ENCODE measurements at places on chromosomes 12 and 14.

DNA sequence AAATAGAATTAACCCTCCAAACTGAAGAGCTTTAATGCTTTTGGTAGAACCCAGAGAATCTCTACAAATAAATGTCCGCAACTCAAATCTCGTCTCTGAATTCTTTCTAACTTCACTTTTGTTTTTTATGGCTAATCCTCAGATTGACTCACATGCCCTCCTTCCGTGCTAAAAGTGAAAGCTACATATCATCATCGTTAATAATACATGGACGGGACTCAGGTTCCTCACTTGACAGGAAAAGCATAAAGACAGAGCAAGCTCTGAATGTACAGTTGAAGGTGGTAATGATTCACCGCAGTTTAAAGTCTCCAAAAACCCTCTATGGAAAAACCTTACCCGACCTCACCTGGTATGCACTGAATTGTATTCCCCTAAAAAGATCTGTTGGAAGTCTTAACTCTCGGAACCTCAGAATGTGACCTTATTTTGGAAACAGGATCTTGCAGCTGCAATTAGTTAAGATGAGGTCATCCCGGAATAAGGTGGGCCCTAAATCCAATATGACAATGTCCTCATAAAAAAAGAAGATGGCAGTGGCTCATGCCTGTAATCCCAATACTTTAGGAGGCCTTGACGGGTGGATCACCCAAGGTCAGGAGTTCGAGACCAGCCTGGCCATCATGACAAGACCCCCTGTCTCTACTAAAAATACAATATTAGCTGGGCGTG, 147.4 kb upstream of the FOXN3 start:
- no peak for DNase-seq

GRCh38 chr12:122133192-122133950, 40.6 kb downstream of the IL31 start:
- no peak for DNase-seq

DNA sequence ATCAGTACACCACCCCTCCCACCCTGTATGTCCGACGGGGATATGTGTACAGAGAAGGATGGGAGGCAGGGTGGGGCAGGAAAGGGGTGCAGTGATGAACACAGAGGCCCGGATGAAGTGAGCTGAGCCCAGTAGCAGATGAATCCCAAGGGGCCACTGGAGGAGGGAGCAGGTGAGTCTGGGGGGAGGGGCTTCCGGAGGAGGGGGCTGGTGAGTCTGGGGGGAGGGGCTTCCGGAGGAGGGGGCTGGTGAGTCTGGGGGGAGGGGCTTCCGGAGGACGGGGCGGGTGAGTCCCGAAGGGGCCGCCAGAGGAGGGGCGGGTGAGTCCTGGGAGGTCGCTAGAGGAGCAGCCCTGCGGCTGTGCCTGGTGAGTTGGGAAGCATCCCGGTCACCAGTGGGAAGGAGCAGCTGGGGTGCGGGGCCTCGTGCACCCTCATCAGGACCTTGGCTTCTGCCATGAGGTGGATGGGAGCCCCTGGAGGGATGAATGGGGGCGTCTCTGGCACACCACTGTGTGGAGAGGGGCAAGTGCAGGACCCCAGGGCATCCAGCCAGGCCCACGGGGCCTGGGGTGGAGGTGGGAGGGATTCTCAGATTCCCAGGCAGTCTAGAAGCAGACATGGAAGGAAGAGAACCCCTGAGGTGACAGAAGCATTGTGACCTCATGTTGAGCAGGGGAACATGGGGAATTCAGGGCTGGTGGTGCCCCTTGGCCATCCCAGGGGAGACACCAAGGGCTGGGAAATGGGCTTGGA, 14.0 kb downstream of the BEGAIN start:
- DNase-seq: no peak

DNA sequence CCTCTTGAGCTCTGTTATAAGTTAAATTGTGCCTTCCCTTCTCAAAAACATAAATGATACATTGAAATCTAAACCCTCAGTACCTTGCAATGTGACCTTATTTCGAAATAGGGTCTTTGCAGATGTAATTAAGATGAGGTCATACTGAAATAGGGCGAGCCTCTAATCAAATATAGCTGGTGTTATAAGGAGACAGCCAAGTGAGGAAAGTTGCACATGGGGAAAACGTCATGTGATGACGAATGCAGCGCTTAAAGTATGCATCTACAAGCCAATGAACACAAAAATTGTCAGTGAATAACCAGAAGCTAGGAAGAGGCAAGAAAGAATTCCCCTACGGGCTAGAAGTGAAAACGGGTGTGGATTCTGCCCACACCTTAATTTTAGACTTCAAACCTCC, 305.2 kb upstream of the FOXG1 start:
- no peak for DNase-seq

- no peak for DNase-seq
These were observed 14.3 kb downstream of the MCRS1 start for GRCh38 chr12:49553512-49554088.

DNA sequence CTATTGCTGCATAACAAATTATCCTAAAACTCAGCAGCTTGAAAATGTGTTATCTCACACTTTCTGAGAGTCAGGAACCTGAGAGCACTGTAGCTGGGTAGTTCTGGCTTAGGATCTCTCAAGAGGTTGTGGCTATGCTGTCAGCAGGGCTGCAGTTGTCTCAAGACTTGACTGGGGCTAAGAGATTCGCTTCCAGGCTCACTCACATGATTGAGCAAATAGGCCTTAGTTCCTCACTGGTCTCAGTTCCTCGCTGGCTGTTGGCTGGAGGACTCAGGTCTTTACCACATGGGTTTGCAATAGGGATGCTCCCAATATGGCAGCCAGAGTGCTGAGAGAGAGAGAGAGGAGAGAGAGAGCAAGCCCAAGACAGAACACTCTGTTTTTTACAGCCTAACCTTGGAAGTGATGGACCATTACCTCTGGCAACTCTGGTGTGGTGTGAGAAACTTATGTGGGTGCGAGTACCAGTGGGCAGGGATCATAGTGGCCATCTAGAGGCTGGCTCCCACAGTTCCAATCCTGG, 15.9 kb upstream of the DHRS2 start:
- DNase-seq: no peak

DNA sequence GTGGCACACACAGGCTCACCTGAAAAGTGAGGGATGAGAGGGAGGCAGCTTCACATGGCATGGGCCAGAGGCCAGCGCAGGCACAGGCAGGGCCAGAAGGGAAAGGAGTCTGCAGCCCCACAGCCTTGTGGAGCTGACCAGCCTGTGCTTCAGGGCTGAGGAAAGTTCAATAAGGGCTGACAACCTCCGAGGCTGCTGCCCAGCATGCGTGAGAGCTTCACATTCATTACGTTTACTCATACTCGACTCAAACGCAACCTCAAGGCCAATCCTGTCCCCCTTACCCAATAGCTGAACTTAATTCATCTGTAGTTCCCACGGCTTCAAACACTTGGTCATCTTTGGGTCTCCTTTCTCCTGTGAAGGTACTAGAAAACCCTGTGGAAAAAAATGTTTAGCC, 4.8 kb downstream of the MMAB start:
- no peak for DNase-seq

DNA sequence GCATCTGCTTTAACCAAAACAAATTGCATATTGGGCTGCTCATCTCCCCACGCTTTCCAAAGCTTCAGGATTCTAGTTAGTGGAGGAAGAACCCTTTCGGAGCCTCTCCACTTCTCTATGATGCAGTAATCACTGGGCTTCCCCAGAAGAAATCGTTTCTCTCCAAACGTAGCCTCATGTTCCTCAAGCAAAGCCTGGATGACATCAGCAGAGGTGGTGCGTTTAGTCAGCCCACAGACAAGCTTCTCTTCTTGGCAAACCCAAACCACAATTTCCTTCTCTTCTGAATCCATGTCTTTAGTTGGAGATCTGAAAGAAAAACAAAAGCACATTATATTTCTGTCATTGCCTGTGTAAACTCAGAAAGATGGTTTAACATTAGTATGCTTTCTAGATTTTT, 30.6 kb downstream of the RASSF9 start:
- DNase-seq: no peak

All from AG09319 (cell line).